ENCODE measurements at places on chromosomes 5 and 9.

GRCh38 chr5:41122459-41122858 is 51.3 kb upstream of the MROH2B start:
- DNase-seq = no peak

GRCh38 chr9:92807757-92808725 is 43.4 kb upstream of the BICD2 start:
- no peak for DNase-seq

- no peak for DNase-seq
Observed at GRCh38 chr5:180850434-180851078, 10.5 kb downstream of the ZFP62 start.

- DNase-seq = no peak
Observed at GRCh38 chr5:8493176-8493575, 624.2 kb downstream of the MTRR start.

GRCh38 chr9:99162759-99163364 is 57.9 kb downstream of the TGFBR1 start:
- DNase-seq = peak; percentile 26

GRCh38 chr9:125652759-125653158 is 54.2 kb downstream of the MAPKAP1 start:
- no peak for DNase-seq

- DNase-seq = no peak
Observed at GRCh38 chr5:165981671-165982070, 2309.8 kb upstream of the WWC1 start.

- DNase-seq = peak; percentile 72
Observed at GRCh38 chr9:72443855-72444254, 77.6 kb upstream of the TMC1 start.

- no peak for DNase-seq
Observed at GRCh38 chr5:4019009-4019769, 423.6 kb downstream of the IRX1 start.

DNA sequence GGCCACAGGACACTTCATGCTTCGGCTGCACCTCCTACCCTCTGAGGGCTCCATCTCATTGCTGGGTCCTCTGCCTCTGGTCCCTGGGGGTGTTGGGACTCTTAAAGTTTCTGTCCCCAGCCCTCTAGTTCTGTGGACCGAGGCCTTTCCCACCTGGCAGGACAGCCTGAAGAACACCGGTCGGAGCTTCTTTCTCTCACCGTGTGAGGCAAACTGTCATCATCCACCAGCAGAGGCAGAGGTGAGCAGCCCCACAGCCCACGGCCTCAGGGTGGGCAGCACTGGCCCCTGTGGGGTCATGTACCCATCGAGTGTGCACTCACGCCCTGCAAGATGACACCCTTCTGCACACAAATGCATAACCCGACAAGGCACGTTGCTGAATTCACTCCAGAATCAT is 49.9 kb downstream of the IRX2 start:
- DNase-seq = no peak

DNA sequence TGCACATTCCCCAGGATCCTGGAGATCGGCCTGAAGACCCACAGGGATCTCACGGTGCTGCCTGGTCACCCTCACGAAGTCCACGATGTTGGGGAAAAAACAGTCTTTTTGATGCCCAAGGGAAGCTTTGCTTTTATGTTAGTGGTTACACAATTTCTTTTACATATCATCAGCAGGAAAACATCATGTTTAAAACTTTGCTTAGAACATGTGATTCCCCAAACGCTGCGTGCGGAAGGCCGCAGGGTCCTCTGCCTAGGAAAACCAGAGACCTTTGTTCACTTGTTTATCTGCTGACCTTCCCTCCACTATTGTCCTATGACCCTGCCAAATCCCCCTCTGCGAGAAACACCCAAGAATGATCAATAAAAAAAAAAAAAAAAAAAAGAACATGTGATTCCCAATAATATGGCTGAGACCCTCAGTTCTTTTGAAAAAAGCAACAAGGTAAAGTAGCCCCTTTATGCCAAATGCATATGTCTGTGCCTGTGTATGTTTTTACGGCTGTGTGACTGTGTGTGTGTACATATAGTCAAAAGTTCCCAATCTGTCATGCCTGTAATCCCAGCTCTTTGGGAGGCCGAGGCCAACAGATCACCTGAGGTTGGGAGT is 11.5 kb upstream of the AGPAT2 start:
- DNase-seq = no peak

- DNase-seq = no peak
Observed at GRCh38 chr9:85041466-85042137, 372.1 kb downstream of the NTRK2 start.

DNA sequence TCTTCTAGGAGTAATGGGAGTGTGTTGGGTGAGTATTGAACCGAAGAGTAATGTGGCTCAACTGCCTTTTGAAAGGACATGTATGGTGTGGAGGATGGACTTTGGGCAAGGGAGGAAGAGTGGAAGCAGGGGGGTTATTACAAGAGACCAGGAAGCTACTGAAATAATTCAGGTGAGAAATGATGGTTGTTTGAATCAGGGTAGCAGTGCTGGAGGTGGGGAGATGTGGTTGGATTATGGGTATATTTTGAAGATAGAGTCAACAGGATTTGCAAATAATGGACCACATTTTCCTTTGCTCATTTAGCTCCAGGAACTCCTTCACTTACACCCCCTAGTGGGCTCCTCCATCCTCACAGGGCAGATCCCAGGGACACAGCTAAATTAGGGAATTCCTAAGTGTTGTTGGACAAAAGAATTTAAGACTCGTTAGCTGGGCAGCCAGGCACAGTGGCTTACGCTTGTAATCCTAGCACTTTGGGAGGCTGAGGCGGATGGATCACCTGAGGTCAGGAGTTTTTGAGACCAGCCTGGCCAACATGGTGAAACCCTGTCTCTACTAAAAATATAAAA is 1.2 kb upstream of the SLC4A9 start:
- no peak for DNase-seq

GRCh38 chr9:94182532-94182931 is 76.6 kb upstream of the ZNF169 start:
- no peak for DNase-seq

- DNase-seq = no peak
Observed at GRCh38 chr5:151862811-151863472, 61.7 kb downstream of the GLRA1 start.

- no peak for DNase-seq
Observed at GRCh38 chr5:153584126-153584959, 93.9 kb downstream of the GRIA1 start.

DNA sequence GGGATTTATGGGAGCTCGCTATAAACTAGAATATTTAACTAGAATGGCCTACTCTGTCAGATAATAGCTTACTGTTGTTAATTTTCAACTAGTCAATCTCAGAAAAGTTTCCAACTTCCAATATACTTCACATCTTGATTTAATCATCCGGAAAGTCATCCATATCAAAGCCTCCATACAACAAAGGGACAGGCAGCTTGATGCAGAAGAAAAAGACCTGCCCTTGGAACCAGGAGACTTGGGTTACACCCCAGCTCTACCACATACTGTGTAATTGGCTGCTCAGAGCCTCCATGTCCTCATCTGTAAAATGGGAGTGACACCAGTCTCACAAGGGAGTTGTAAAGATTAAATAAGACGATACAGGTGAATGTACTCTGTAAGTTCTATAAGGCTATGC is 1.9 kb downstream of the PTPN3 start:
- no peak for DNase-seq

- DNase-seq = no peak
Observed at GRCh38 chr9:122718038-122718437, 5.8 kb upstream of the OR1L4 start.

GRCh38 chr5:139641116-139642080 is 6.8 kb upstream of the CXXC5 start:
- DNase-seq = no peak

DNA sequence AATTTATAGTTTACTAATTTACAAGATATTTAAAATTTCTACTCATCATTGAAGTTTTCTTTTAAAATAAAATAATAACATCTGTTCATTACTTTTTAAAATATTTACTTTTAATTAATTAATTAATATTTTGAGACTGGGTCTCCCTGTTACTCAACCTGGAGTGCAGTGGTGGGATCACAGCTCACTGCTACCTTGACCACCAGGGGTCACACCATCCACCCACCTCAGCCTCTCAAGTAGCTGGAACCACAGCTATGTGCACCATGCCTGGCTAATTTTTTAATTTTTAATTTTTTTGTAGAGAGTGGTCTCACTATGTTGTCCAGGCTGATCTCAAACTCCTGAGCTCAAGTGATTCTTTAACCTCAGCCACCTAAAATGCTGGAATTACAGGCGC is 1013.6 kb downstream of the CDH9 start:
- DNase-seq = no peak

GRCh38 chr9:11946531-11946930 is 746.7 kb upstream of the TYRP1 start:
- no peak for DNase-seq

DNA sequence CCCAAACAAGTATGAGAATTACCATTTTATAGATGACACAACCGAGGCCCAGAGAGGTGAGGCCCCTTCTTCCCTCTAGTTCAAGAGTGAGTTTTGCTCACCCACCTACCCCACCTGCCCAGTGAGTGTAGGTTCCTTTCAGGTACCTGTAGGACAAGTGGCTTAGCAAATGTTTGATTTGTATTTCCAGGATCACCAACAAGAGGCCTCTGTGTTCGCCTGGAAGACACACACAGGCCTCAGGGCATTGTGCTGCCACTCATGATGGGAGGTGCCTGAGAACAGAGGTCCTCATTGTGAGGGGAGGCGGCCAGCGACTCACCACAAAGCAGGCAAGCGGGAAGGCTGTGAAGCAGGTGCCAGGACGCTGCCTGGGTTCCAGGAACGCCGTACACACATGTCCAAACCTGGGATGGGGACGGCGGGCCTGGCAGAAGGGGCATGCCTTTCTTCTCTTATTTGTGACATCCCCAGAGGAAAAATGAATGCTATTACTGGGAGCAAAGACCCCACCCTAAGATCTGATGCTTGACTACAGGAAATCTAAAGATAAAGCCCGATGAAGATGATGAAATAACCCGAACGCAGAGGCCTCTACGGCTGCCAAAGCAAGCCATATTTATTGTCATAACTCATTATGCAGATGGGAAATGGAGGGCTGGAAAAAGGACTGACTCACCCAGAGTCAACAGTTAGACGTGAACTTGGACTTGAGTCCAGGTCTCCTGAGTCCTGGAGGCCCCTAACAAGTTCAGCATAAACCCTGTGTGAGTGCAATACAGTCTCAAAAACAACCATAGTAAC is 60.2 kb upstream of the SLC25A51 start:
- no peak for DNase-seq

DNA sequence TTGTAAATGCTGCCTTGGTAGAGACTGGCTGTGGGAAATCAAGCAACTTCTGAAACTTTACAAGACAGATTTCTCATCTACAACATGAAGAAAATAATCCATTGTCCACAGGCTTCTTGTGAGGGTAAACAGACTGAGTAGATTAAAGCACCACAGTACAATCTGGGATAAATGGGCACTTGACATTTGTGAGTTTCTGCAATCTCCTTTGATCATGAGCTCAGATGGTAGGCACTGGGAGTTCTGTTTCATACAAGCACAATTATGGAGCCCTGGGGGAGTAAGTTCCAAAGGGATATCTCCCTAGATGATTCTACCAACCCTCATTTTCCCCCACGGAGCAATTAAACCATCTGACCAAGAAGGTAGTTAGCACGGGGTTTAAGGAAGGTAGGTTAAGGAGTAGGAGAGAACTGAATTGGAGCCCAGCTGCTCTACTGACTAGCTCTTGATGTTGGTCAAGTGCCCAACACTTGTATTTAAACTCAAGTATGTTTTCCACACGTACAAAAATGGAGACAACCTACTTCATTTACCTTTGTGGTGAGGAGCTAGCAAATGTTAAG is 479.5 kb upstream of the TNC start:
- DNase-seq = no peak

- DNase-seq = no peak
Observed at GRCh38 chr5:120106912-120107525, 357.1 kb upstream of the PRR16 start.

- no peak for DNase-seq
Observed at GRCh38 chr5:75319638-75320037, 17.4 kb upstream of the HMGCR start.

DNA sequence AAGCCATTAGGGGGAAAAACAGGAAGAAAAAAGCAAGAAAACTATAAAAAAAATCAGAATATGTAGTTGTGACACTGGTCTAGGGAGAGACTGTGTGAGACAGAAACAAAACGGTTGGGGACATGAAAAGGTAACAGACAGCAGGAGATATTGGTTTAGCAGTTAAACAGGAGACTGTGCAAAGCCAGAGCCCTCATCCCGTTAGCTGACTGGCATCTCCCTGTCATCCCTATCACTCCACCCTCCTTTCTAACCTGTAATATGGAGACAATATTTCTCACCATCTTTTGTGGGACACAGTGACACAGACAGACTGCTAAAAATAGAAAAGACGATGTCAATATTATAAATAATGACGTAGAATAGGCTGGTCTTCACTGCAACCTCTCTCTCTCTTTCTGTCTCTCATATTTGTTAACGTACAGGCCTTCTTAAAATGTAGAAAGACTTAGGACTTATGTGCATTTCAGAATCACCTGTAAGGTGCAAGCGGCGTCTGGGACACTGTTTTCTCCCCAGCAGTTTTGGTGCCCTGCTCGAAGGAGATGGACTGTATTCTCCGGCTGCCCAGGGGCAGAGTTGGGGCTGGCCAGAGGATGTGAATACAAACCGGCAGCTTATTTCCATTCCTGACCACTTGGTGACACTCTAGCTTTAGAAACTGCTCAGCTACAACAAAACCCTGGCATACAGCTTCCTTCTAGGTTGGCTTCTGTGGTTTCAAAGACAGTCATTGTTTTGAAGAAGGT is 190.6 kb downstream of the MAT2B start:
- peak; percentile 63 for DNase-seq

DNA sequence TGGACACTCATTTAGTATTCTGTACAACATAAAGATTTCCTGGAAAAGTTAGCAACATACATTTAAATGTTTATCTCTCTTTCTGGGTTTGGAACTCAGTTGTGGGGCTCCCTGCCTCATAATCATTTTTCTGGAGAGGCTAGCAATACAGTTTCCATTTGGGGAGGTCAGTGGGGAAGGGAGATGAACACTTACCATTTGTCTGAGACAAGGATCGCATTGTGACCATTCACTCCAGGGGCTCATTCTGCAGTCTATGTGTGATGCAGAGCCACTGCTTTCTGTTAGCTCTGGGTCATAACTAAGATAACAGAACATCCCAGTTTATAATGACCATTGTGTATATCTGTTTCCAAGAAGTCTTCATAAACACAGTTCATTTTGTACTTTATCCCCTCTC is 22.4 kb downstream of the C9 start:
- DNase-seq = no peak

Measured in AML-193 (cell line).